ENCODE measurements at places on chromosomes 7 and 10. TPM values are rescaled to one million over a fixed set of nuclear protein-coding genes. Genes with fewer than 3 reads are reported as not detected.

DNA sequence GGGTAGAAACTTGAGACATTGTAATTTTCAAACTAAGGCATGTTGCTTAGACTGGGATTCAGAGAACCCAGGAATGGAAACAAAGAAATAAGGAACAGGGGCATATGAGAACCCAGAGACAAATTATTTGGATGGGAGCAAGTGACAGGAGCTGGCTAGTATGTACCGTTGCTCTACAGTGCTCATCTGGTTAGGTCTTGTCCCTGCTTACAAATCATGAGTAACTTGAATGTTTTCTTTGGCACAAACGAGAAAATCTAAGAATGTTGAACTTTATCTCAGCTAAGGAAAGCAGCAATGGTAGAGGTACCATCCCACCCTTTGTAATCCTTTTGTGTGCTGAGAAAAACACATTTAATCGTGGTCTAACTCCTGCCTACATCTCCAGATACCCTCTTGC lies 116.0 kb upstream of the IMMP2L start:
- DNase-seq = no peak

GRCh38 chr10:71683301-71683700 lies 36.3 kb downstream of the C10orf105 start:
- no peak for DNase-seq

GRCh38 chr10:110792476-110793125 lies 79.1 kb upstream of the PDCD4 start:
- DNase-seq = no peak

The SLC26A3 gene
- 0.54 TPM for total RNA-seq

- DNase-seq = no peak
Measured at GRCh38 chr10:91592266-91592975, 40.5 kb downstream of the PPP1R3C start.

DNA sequence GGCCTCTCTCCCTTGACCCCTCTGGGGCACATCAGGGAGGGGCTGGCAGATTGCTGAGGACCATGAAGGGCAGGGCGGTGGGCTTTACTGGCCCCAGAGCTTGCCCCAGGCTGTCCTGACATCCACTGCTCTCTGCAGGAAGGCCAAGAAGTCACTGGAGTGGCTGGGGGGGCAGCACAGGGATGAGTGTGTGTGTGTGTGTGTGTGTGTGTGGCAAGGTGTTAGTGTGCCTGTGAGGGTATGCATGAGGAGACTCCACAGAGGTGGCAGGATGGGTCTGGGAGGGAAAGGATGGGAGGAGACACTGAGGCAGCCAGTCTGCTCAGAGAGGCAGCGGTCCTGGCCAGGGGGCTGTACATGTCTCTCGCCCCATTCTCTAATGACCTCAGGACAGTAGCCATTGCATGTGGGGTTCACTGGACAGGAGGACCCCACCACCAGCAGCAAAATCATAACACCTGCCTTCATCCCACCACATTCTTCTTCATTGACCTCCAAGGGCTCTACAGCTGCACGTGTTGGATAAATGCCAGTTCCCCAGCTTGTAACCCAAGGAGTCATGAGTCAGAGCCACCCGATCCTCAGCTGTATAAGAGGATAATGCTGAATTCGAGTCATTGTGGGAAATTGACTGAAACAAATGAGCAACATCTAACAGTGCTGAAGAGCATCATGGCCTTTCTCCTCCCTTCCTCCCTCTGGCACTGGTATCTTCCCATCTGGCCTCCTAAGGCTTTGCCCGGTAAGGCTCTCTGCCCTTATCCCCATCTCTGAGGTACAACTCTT lies 720.5 kb downstream of the GRID1 start:
- no peak for DNase-seq

DNA sequence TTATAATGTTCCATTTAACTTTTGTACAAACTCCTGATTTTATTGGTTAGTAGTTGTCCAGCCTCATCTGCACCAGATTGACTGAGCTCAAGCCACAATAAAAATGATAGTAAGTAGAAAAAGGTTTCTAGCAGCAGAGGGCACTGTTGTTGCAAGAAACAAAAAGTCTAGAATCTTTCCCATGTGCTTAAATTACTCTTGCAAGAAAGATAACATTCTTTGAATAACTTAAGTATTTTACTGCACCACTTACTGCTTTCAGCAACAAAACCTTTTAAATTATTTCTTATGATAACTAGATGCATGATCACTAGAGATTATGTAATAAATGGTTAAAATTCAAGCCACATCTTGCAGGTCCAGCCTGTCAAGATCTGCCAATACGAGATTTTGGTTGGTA lies 27.0 kb downstream of the LMOD2 start:
- peak; percentile 23 for DNase-seq

DNA sequence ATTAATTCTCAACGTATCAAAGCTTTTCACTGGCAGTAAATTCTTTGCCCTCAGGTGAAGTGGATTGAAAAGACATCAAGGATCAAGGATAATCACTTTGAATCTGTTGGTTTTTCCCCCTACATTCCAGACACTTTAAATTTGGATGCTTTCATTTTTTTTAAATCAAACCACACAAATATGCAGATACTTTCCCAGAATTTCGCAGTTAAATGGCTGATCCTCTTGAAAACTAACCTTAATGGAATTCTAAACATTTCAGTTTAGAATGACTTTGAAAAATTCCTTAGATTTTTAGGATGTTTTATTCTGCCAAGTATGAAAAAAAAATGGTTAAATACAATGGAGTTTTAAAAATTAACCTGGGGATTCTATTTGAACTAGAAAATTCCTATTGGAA lies 325.9 kb downstream of the GFRA1 start:
- no peak for DNase-seq
